ENCODE measurements at places on chromosomes 3 and 15.

- DNase-seq = no peak
These were observed 13.8 kb downstream of the MUC13 start for GRCh38 chr3:124920718-124921117.

DNA sequence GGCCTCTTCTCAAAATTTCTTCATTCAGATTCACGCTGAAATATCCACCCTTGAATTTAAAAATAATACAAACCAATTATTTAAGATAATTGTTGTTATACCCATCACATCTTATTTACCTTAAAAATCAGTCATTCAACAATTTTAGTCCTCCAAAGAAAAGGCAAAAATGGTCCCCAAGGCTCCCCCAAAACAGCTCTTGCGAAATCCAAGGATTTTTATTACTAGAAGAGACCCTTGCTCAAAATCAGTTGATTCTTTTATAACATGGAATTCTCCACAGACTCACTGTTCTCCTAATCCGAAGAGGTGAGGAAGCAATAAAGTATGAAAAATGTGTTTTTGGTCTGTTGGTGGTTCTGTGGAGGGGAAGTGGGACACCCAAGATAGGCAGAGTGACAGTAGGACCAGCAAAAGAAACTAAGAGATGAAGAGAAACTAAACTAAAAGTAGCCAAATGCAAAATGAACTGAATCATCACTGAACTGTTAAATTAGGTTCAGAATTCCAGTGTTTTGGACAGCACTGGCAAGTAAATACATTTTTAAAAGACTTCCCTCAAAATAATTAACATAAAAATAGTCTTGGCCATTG, 19.1 kb upstream of the PLCH1 start:
- no peak for DNase-seq

DNA sequence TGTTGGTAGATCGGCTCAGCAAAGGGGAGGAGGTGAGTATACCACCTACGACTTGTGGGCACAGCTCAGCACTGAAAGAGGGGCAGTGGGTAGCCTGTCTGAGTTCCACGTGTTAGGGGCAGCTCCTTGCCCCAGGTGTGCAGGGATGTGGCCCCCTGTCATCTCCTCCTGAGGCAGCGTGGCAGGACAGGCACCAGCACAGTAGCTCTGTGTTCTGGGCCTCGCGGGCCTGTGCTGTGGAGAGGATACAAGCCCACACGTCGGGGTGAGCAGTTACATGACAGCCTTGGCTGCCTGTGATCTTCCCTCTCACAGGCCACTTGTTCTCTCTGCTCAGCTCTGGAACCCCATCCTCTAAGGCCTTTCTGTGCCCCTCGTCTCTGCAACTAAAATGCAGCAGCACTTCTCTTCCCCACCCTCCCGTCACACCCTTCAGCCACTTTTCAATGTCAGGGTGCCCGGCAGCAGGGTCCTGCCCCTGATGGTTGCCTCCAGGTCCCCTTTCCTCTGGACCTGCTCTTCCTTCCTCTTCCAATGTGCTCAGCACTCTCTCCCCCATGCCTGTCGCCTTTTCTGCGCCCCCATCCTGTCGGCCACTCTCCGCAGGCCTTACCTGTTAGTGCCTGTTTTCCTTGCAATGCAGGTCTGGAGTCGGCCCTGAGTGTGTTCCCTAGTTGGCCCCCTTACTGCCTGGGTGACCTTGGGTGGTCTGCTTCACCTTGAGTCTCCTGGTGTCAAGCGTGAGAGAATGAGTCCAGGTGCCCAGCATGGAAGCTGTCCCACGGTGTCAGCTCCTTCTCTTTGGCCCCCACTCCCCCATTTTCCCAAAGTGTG, 18.2 kb upstream of the CPNE9 start:
- no peak for DNase-seq

GRCh38 chr15:47812470-47812999, 95.2 kb downstream of the SEMA6D start:
- DNase-seq = no peak

GRCh38 chr3:120425572-120426250, 25.1 kb downstream of the FSTL1 start:
- no peak for DNase-seq

- DNase-seq = no peak
These were observed 204.8 kb upstream of the ZPLD1 start for GRCh38 chr3:102230057-102230456.

GRCh38 chr15:57334257-57334656, 42.0 kb upstream of the CGNL1 start:
- DNase-seq = no peak

DNA sequence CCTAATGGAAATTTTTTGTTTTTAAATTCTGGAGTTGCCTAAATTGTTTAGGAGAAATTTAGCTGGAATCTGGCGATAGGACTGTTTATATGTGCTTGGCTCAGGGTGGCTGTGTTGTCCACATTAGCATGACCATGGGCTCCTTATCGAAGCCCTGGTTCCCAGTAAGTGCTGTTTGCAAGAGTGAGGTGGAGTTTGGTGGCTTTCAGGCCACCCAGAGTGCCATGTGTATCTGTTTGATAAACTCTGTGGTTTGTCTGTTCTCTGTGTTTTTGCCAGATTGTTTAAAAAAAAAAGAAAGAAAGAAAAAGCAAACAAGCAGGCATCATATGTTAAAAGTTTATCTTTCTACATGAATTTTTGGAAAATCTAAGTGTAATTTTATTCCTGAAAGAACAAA, 51.5 kb downstream of the PLCL2 start:
- no peak for DNase-seq

GRCh38 chr15:25065286-25065685, 110.5 kb downstream of the SNRPN start:
- no peak for DNase-seq

DNA sequence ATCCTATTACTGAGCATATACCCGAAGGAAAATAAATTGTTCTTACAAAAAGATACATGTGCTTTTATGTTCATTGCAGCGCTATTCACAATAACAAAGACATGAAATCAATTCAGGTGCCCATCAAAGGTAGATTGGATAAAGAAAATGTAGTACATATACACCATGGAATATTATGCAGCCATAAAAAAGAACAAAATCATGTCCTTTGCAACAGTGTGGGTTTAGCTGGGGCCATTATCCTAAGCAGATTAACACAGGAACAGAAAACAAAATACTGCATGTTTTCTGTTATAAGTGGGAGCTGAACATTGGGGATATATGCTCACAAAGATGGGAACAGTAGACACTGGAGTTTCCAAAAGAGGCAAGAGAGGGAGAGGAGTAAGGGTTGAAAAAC, 42.5 kb downstream of the SGO1 start:
- DNase-seq = no peak

DNA sequence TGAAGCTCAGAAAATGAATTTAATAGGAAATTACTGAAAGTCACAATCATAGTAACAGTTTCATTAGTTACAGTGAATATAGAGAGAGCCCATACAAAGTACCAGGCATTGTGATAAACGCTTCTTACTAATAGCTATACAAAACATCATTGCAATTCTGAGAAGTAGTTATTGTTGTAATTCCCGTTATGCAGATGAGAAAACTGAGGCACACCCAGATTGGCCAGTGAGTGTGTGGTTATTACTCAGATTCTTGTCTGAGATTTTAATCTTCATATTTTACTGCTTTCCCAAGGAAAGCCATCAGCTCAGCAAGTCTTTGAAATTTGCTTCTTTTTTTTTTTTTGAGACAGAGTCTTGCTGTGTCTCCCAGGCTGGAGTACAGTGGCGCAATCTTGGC, 14.3 kb downstream of the FLNB start:
- no peak for DNase-seq

- DNase-seq = no peak
These were observed 468.3 kb downstream of the GBE1 start for GRCh38 chr3:81293156-81293555.

DNA sequence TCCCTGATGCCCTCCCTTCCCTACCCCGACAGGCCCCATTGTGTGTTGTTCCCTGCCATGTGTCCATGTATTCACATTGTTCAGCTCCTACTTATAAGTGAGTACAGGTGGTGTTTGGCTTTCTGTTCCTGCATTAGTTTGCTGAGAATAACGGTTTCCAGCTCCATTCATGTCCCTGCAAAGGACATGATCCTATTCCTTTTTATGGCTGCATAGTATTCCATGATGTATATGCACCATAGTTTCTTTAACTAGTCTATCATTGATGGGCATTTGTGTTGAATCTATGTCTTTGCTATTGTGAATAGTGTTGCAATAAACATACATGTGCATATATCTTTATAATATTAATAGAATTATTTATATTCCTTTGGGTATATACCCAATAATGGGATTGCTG, 52.1 kb upstream of the TNFSF10 start:
- DNase-seq = no peak

DNA sequence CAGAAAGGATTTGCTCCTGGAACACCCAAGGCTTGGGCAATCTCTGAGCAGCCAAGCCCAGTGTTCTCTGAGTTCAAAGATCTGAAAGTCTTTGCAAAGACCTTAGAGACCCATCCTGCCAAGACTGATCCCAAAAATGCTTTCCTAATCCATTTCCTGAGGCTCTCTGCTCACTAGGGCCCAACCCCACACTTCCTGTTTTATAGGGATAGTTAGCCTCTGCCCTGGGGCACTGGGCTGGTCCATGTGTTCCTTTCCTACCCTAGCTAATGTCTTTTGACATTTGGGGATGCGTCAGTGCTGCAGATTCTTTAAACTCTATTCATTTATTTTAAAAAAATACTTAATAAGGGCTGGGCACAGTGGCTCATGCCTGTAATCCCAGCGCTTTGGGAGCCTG, 372.7 kb downstream of the ROBO2 start:
- DNase-seq = no peak

DNA sequence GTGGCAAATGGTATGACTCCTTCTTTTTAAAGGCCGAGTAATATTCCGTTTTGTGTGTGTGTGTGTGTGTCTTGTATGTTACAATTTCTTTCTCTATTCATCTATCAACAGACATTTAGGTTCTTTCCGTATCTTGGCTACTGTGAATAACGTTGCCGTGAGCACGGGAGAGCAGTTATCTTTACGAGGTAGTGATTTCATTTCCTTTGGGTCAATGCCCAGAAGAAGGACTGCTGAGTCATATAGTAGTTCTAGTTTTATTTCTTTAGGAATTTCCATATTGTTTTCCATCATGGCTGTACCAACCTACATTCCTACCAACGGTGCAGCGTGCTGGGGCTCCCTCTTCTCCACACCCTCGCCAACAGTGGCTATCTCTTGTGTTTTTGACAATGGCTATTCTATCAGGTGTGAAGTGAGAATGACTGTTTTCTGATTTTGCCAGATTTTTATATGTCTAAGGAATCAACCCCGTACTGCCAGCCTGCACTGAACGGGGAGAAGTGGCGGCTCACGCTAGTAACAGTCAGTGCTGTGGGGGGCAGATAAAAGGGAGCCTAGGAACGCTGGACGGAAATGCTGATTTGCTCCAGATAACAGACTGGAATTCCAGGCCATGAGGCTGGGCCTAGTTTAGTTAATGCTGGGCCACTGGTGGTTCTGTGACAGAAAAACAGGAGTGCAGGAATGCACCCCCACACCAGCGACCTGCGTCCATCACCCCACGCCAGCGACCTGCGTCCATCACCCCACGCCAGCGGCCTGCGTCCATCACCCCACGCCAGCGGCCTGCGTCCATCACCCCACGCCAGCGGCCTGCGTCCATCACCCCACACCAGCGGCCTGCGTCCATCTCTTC, 168.1 kb downstream of the XXYLT1 start:
- DNase-seq = no peak

DNA sequence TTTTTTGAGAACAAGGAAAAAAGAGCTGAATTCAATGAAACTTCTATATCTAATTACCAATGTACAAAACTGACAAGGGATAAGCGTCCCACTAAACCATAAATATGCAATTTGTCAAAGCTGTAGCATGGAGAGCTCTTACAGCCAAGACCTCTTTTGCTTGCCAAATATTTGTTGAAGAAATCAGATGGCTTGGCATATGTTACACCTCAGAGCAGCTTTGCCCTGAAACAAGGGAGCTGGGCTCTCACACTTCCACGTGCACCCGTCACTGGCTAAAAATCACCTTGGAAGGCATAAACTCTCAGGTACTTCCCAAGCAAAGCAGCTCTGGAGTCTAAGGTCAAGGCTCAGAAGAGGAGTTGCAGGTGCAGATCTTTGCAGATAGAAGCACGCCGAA, 324.7 kb upstream of the SLCO3A1 start:
- no peak for DNase-seq

- no peak for DNase-seq
These were observed 3.6 kb downstream of the POLG start for GRCh38 chr15:89330881-89331595.

GRCh38 chr15:44319385-44319784, 30.9 kb downstream of the GOLM2 start:
- DNase-seq = no peak

GRCh38 chr15:60345598-60345997, 52.2 kb downstream of the ANXA2 start:
- no peak for DNase-seq

DNA sequence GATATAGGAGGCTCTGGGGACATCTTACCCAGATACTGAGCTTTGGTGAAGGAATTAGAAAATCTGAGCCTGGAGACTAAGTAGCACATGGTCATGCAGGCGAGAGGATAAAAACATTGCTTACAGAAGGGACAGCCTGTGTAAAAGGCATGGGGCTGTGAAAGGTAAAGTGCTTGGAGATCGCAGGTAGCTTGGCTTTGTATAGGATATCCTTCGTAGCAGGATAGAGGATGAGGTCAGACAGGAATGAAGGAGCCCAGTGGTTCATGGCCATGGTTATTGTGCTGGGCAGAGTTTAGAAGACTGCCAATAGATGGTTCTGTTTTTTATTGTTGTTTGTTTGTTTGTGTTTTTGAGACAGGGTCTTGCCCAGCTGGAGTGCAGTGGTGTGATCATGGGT, 82.5 kb downstream of the SLMAP start:
- no peak for DNase-seq

DNA sequence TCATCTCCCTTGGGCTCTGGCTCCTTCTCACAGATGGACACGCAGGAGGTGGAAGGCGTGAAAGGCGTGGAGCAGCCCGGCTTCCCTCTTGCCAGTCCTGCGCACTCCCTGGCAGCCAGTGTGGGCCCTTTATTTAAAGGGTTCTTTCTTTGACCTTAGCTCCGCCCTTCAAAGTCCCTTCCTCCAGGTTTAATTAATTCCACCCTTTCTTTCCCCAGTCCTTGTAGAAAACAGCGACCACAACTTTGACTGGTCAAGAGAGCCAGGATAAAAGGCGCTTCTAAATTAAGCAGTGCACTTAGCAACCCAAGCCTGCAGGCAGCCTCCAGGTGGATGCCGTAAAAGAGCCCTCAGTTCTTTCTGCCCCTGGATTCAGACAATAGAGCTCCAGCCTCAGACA, at the start of gene HDC:
TSS of gene HDC (minus strand) at position 107 of the 400 bp plus-strand sequence. CDS start at position 4, 103 bp downstream.
- no peak for DNase-seq

DNA sequence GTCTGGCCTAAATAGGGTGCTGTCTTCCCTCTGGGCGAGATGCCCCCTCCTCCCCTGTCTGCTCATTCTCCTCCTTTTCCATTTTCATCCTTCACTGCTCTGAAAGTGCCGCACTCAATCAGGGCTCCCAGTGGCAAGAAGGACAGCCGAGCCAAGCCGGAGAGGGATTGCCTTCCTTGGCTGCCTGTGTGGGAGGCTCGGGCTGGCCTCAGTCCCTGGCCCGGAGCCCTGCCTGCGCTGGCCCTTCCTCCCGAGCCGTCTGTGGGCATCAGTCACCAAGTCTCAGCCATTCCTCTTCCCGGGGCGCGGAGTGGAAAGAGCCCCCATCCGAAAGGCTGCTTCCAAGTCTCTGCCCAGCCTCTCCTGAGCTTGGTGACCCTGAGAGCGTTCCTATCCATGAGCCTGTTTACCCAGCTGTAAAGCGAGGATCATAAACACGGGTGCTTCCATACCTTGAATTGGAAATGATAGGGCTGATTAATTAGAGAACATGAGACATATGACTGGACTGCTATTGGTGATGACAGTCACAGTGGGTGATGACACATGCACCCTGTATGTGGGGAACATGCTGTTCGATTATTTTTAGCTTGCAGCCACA, 59.1 kb upstream of the TLE3 start:
- DNase-seq = no peak
